ENCODE measurements at places on chromosomes 7 and 10.

DNA sequence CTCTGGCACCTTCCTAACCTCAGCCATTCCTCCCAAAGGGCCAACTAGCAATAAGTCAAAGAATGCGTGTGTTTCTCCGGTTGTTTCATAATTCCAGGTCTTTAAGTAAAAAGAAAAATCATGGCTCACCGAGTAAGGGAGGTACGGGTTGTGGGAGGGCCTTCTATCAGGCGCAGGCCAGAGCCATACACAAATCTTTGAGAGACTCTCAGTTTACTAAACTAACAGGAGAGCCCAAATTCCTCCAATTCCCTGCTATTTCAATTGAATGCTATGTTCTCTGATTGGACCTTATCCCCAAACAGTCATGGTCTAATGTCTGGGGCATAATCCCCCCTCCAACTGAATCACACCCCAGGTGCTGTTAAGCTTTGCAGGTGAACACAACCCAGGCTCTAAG is 26.2 kb upstream of the SLF2 start:
- DNase-seq, result no peak

DNA sequence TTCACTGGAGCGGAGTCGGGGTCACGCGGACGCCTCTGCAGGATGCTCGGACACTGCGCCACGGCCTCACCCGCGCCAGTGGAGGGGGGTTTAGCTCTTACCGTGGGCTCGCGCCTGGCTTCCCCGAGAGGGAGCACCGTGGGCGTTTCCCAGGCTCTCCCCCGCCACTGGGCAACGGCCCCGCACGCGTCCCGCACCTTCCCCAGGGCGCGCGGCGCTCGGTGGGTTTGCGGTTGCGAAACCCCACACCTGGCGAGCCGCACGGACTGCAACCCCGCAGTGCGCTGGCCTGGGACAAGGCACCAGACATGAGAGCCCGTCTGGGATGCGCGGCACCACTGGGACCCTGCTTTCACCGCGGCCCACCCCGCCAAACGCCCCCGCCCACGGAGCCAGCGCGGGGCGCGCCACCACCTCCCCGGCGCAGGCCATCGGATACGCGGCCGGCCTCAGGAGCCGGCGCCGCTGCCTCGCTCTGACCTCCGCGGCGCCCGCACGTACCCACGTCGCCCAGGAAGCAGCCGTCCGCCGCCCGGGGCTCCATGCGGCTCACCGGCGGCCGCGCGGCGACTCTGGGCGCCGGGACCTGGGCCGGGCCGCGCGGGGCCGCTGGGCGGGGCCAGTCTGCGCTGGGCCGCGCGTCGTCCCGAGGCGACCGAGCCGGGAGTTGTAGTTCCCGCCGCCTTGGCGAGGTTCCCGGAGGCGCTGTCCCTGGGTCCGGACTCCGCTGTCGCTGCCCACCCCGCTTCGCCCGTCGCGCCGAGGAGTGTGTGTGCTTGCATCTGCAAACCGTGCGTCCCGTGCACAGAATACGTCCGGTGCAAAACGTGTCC is at the start of gene ASB13:
Gene ASB13 (minus strand): TSS at position 588 of the 833 bp plus-strand sequence. CDS start 44 bp downstream, at position 544.
- peak; percentile 54 for DNase-seq

GRCh38 chr10:114499116-114499515 is 94.8 kb upstream of the AFAP1L2 start:
- DNase-seq, result no peak

GRCh38 chr7:38846280-38846679 is 62.7 kb downstream of the VPS41 start:
- DNase-seq, result no peak

GRCh38 chr7:37592366-37592765 is 91.2 kb upstream of the GPR141 start:
- peak; percentile 2 for DNase-seq

Measured in spinal cord (tissue), 10 donors.